AG20443 (cell line): ENCODE measurements at places on chromosomes 6 and 20.
A peak's percentile ranks its signal among the peaks of the same experiment; 100 is the strongest.

GRCh38 chr20:25076731-25077609 lies 5.0 kb downstream of the VSX1 start:
- DNase-seq = peak; percentile 58

DNA sequence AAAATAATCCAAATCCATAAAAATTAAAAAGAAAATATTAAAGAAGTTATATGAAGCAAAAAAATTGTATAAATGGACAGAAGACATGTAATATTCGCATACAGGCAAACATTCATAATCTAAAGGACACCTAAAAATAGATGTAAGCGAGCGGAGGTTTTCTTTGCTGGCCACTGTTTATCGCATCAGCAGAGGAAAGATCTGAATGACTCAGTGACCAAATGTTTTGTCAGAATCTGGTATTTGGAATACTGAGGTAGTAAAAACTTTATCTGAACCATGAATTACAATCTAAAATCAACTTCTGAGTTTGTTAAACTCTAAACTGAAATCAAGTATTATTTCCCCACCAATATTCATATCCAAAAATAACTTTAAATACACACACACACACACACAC lies 7.8 kb downstream of the TSPYL4 start:
- peak; percentile 32 for DNase-seq

DNA sequence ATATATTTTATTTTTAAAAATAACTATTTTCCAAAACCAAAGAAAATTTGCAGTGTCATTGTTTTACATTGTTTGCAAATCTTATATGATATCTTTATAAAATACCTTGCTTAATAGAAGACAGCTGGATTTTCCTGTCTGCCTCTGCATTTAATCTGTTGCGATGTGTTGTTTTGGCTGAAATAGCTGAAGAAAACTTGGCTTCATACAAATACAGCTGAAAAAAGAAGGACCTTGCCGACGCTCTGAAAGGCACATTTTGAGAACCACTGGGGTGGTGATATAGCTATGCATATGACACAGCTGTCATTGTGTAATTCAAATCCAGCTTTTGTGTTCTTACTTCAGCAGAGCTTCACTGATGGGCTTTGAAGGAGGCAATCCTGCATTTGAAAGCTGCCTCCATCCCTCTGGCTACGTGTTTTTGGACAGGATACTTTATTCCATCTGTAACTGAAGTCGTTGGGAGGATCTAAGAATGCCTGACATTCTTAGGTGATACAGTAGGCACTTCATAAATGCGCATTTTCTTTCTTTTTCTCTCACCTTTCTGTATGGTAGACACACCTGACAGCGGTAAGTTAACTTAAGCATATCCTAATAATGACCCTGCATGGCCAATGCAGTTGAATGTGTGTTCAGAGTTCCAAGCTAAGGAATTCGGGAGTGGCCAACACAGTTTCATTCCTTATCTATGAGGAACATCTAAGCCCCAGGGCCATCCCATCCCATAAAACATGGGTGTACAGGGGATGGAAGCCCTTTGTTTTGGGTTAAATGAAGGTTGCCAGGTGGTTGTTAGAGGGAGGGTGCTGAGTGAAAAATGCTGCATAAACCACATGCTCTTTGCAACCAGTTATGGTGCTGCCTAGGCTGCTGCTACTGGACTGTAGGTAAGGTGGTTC lies 213.0 kb downstream of the TFAP2A start:
- no peak for DNase-seq

GRCh38 chr6:25922301-25922700 lies 8.2 kb downstream of the SLC17A2 start:
- peak; percentile 52 for DNase-seq

DNA sequence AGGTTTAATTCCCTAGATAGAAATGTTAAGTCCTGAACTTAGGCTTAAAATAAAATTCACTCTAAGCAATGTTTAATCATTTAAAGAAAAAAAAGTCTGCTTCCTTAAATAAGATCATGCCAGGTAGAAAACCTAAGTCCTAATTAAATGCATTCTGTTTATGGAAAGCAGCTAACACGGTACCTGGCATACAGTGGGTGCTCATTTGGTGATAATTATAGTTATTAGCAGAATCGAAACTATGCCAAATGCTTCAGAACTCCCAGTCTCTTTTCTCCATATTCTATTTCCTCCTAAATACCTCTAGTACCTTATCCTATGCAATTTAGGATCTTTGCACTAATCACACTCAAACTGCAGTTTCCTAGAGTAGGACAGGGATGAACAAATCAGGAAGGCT lies 331.8 kb downstream of the EPHA7 start:
- DNase-seq = no peak

GRCh38 chr6:11798096-11798495 lies 19.5 kb upstream of the ADTRP start:
- DNase-seq = peak; percentile 31

GRCh38 chr6:157563611-157564284 lies 182.8 kb downstream of the ZDHHC14 start:
- DNase-seq = no peak

GRCh38 chr6:44538131-44538806 lies 150.8 kb downstream of the CDC5L start:
- DNase-seq = no peak

DNA sequence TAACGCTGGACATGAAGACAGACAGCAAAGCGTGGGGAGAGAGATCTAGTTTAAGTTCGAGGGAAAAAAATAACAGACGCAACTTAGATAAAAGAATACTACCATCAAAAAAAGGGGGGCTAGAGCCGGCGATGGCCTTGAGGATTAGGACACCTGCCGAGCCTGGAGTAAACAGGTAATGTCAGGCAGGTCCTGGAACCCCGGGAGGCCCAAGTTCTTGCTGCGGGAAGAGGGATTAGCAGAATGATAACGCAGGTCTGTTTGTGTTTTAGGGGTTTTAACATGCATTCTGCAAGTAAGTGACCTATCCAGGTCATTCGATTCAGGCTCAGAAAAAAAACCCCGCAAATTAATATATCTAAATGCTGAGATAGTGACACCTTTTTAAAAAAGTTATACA lies 754 bp upstream of the TMEM170B start:
- no peak for DNase-seq

GRCh38 chr20:11170565-11170964 lies 496.8 kb upstream of the JAG1 start:
- DNase-seq = peak; percentile 23

- peak; percentile 48 for DNase-seq
These were observed 180.7 kb downstream of the TBXT start for GRCh38 chr6:165986914-165987482.

DNA sequence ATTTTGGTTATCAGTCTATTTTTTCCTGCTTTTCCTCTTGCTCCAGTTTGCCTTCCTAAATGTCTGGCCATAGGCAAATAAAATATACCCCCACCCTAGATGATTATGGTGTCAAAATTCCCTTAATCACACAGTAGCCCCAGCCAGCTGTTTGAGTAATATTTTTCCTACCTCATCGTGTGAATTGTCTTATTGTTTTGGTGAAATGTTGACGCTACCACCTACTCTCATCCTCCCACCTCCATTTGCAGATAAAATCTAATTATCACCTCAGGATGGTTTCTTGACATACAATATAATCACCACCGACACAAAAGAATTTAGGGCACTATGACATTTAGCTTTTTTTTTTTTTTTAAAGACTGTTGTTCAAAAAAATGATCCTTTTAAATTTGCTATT lies 44.1 kb upstream of the FUCA2 start:
- DNase-seq = no peak

DNA sequence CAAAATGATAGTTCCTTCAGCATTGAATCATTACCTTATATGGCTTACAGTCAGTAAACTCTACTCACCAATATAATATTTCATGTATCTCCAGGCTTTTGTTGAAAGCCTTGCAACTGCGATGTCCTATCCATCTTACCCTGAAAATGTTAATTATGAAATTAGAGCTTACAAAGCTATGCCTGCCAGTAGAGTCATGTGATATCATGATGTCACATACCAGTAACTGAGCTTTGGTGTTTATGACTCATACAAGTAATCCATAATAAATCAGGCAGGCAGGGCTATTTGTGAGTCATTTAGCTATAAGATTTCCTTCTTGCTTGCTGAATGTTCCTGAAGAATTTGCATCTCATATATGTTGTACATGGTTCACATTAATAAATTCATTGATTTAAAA lies 44.9 kb upstream of the FAM83B start:
- peak; percentile 21 for DNase-seq

DNA sequence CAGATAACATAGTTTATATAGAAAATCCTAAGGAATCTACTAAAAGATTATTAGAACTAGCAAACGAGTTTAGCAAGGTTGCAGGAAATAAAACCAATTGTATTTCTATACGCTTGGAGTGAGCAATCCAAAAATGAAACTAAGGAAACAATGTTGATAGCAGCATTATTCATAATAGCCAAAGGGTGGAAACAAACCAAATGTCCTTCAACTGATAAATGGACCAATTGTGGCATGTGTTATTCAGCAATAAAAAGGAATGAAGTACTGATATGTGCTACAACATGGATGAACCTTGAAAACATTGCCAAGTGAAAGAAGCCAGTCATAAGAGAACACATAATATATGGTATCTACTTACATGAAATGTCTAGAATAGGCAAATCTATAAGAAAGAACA lies 101.0 kb upstream of the VSTM2L start:
- DNase-seq = no peak

DNA sequence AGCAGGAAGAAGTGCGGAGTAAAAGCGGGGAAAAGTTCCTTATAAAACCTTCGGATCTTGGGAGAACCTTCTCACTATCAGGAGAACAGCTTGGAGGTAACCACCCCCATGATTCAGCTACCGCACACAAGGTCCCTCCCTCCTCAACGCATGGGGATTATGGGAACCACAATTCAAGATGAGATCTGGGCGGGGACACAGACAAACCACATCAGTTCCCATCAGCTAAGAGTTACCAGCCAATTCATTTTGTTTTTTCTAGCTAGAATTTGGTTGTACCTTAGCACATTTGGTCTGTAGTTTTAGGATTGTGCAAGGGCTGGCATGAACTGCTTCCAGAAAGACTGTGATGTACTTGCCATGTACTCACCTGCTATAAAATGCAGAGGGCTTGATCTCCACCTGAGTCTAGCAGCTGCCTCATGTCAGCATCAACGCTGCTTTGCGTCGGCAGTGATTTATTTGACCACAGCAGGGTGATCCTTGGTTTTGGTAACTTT lies 94.7 kb upstream of the SLC2A12 start:
- no peak for DNase-seq

DNA sequence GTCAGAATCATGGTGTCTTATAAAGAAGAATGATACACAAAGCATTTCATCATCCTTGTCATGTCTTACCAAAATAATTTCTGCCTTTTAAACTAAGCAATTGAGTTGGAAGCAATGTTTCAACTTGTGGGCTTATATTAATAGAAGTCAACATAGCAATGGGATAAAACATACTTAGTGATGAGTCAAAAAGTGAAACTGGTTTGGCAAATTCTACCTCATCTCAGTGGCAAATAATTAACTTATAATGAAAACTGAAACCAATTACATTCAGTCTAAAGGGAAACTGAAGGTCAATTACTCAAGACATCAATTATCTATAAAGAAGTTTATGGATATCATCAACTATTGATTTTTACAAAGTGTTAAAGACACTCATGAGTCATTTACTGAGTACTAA lies 463.8 kb downstream of the BMP2 start:
- DNase-seq = no peak

GRCh38 chr20:9241721-9242427 lies 173.0 kb downstream of the PLCB4 start:
- peak; percentile 30 for DNase-seq

DNA sequence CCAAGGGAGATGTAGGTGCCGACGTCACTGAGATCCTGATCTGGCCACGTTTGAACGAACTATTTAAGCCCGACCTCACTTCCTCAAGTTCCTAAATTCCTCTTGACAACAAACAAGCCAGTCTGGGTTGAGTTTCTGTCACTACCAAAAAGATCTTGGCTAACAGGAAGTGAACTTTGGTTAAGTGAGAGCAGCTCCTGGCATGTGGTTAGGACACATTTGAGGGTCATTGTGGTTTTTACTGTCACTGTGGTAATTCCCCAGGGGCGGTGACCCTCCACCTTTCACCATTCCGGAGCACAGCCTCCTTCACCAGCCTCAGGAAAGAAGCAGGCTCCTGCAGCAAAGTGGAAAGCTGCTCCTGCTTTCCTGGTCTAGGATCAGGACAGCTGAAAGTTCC lies 43.1 kb upstream of the ZNF831 start:
- DNase-seq = no peak

GRCh38 chr6:34462551-34462971 lies 3.3 kb upstream of the PACSIN1 start:
- peak; percentile 40 for DNase-seq

DNA sequence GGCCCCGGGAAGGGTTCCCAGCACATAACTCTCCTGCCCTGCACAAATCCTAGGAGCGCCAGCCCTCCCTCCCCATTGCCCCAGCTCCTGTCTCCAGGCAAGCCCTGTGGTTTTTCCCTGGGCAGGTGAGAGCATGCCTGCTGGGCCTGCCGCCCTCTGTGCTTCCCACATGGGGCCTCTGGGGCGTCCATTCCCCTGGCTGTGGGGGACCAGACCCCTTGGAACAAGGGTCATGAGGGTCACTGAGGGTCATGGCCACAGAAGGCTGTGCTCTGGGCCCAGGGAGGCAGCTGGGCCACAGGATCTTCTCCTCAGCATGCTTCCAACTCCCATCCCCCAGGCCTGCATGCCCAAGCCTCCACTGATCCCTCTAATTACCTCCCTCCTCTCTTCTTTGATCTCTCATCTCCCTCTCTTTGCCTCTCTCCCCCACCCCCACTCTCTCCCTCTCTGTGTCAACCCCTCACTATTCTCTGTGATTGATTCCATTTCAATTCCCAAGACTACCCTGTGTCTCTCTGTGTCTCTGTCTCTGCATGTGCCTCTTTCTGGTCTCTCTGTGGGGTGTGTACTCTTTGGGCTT lies 6.1 kb downstream of the MDFI start:
- DNase-seq = no peak

- DNase-seq = peak; percentile 69
These were observed 1567.8 kb upstream of the DEFB115 start for GRCh38 chr20:29689411-29690225.

GRCh38 chr20:52945862-52946522 lies 26.2 kb upstream of the TSHZ2 start:
- DNase-seq = no peak

DNA sequence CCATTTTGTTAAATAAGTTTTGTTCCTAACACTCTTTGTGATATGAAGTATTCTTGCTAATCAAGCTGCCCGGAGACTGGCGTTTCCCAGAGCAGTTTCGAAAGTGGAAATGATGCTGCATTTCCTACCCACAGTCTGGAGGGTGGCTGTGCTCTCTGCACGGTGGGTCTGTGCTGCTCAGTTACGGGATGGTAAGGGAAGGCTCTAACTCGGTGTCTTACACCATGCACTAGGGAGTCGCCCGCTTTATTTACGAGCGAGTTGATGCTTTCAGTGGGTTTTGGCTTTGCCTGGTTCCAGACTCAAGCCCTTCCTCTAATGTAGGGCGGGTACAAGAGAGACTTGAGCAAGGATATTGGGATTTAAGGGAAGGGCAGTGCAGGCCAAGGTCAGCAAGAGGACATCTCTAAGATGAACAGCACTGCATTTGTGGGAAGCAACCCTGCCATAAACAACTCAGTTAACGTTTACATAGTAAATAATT lies 180.1 kb upstream of the AKAP12 start:
- DNase-seq = no peak
